ENCODE measurements at places on chromosomes 16 and 17.

- no peak for DNase-seq
Observed at GRCh38 chr17:2090210-2090641, 35.3 kb downstream of the HIC1 start.

DNA sequence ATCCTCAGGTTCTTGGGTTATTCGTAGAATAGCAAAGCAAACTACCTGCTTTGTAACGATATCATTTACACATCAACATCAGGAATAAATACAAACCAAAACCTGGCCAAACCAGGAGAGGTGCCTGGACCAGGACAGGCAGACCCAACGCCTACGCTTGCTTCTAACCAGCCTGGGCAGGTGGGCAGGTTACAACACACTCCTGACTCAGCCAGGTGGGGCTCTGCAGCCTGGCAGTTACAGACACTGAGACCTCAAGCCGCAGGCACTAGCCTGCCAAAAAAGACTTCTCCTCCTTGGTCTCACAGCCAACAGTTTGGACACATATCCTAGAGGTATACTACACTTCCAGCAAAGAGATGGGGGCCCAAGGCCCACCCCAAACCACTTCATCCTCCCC, 14.0 kb downstream of the ANKRD11 start:
- DNase-seq: no peak

- no peak for DNase-seq
Observed at GRCh38 chr17:28725166-28725659, 820 bp downstream of the TLCD1 start.

- DNase-seq: no peak
Observed at GRCh38 chr16:49763826-49764225, 92.1 kb downstream of the ZNF423 start.
